ENCODE measurements at places on chromosomes 12 and 14.

DNA sequence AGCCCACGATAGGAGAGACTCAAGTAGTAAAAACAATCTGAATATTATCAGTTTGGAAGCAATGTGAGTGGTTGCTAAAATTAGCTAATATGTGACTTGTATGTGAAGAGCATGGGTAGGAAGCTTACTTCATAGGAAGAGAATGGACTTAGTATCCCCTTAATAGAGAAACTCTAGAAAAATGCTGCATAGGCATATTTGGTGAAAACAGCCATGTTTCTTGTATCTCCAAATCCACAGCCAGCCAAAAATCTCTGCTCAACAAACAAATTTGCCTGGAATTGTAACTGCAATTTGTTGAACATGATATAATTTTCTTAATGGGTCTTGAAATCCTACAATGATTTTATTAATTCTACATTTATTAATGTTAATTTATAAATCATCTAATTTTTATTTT, 1252.9 kb upstream of the TMEM132C start:
- DNase-seq = no peak

- DNase-seq = no peak
Measured at GRCh38 chr14:22047115-22047514, 373.5 kb upstream of the OR4E1 start.

GRCh38 chr12:22900401-22900800, 275.4 kb downstream of the ETNK1 start:
- no peak for DNase-seq

DNA sequence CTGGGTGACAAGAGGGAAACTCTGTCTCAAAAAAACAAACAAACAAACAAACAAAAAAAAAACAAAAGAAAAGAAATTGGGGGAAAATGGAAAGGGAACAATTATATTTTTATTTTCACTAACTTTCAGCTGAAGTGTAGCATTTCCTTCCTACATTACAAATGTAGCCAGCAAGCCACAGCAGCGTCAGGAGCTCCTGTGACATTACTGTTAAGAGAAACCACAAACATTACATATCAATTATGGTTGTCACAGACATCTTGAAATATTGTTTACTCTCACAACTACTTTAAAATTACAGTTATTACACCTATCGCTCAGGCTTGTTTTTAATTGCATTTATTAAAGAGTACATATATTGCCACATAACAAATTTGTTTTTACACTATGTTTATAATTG, 49.8 kb upstream of the SLC24A4 start:
- DNase-seq = no peak

GRCh38 chr14:74531467-74531866, 37.9 kb downstream of the ISCA2 start:
- DNase-seq = no peak

GRCh38 chr14:59160506-59160905, 28.0 kb upstream of the DAAM1 start:
- DNase-seq = no peak

GRCh38 chr12:84732828-84733340, 179.7 kb downstream of the SLC6A15 start:
- DNase-seq = no peak

- DNase-seq = no peak
Measured at GRCh38 chr12:42819846-42820245, 230.3 kb upstream of the PRICKLE1 start.

- no peak for DNase-seq
Measured at GRCh38 chr12:6553051-6553868, 2.6 kb downstream of the IFFO1 start.

DNA sequence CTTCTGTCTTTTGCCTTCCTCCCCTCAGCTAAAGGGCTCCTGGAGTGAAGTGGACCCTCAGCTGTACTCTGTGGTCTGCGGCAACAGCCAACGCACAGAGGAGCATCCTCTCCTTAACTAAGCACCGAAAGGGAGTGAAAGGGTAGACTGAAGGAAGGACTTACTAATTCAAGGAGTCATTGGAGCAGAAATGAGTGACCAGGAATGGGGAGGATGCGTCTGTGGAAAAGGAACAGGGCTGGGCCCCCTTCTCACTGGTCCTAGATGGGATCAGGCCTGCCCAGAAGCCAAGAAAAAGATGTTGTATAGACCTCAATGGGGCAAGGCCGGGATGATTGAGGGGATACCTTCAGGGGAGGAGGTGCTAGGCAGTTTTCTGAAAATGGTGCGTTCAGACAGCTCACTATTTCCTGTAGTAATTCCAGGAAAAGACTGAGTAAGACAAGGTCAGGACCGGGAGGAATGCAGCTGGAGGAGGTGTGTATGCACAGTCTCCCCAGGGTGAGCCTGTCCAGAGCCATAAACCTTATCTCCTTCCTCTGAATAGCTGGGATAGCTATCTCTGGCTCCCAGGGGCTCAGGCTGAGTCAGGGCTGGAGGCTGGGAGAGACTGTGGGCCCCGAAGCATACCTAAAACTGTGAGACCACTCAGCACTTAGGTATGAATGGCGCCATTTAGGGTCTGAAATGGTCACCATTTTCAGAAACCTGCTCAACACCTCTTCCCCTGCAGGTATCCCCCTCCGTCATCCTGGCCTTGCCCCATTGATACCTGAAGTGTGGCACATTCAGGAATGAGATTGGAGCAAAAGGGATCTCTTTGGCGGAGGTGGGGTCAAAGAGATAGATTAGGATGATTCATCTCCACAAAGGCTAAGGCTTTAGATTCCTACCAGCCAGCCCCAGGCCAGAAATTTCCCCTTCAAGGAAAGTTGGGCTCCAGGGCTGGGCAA, 20.2 kb upstream of the KRT8 start:
- DNase-seq = no peak

- DNase-seq = no peak
Measured at GRCh38 chr14:105011312-105011990, 9.4 kb downstream of the CDCA4 start.

- no peak for DNase-seq
Measured at GRCh38 chr14:30005114-30005808, 77.6 kb upstream of the PRKD1 start.

Data from bone marrow (tissue), 2 donors.